ENCODE measurements at places on chromosomes 3 and 15.

- DNase-seq = no peak
Observed at GRCh38 chr3:180282386-180282785, 245.6 kb upstream of the PEX5L start.

GRCh38 chr15:69081310-69082004 is 67.0 kb downstream of the NOX5 start:
- DNase-seq = peak; percentile 23

DNA sequence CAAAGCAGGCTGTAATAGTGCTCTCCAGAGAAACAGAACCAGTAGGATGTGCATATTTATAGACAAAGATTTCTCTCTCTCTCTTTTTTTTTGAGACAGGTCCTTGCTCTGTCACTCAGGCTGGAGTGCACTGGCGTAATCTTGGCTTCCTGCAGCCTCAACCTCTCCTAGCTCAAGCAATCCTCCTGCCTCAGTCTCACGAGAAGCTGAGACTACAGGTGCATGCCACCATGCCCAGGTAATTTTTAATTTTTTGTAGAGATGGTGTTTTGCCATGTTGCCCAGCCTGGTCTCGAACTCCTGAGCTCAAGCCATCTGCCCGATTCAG is 67.1 kb upstream of the CHD2 start:
- no peak for DNase-seq

DNA sequence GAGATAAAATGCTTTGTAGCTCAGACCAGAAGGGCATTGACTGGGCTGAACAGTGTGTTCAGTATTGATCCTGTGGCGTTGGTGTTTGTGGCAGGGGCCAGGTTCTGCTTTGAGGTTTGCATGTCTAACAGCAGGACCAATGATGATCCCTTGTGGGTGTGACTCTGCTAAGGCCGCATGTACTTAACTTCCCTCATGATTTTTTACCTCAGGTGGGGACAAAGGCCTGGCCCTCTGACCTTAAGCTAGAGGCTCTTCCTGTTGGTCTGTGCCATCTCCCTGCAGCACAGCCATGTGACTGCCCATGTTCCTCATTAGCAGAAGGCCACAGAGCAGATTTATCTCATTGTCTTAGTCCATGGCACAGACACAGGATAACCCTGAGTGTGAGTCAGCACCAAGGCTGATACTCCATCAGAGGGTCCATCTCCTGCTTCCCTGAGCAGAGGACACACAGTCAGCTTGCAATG is 34.3 kb upstream of the BSN start:
- DNase-seq = no peak

- DNase-seq = no peak
Observed at GRCh38 chr3:131896285-131896684, 138.5 kb downstream of the CPNE4 start.

GRCh38 chr3:52683611-52684010 is 2.1 kb downstream of the PBRM1 start:
- no peak for DNase-seq

DNA sequence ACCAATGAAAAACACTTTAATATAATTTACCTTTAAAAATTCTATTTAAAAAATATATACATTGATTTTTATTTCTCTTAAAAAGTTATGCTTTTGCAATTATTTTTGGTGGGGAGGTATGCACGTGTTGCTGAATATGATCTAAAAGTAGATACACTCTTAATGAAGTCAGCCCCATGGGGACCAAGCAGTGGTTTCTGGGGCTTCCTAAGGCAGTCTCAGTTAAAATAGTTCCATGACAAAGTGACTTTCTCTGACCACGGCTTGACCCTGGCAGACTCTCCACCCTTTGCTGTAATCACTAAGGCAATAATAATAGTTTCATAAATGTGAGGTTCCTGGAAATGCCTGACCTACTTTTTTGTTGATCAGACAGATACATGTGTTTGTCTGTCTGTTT is 50.4 kb downstream of the CCR4 start:
- DNase-seq = no peak

- no peak for DNase-seq
Observed at GRCh38 chr15:77674327-77674726, 41.6 kb upstream of the LINGO1 start.

DNA sequence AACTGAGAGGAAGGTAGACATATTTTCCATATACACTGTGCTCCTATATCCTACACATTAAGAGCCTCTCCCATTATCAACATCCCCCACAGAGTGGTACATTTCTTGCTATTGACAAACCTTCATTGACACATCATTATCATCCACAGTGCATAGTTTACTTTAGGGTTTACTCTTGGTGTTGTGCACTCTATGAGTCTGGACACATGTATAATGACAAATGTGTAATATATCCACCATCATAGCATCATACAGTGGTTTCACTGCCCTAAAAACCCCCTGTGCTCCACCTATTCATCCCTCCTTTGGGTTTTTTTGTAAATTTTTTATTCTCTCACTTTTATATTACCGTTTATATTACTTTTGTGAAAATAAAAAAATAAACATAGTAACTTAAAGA is 22.2 kb upstream of the CLDN18 start:
- no peak for DNase-seq

DNA sequence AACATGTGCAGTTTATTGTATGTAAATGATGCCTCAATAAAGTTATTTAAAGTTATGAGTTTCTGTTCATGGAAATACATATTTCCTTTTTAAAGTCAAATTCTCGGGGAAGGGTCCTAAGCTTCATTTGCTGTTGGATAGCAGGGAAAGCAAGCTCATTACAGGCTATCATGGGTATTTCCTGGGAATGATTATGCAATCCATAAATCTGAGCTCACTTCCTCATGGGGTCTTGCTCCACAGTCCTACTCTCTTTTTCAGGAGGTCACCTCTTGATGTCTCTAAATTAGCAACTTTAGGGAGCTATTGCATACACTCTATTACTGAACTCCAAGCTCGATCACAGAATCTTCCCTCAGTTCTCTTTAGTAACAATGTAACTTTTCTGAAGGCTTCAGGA is 69.9 kb upstream of the TP63 start:
- no peak for DNase-seq

GRCh38 chr15:60591496-60592370 is 112.8 kb upstream of the ICE2 start:
- peak; percentile 53 for DNase-seq

- DNase-seq = no peak
Observed at GRCh38 chr3:195259154-195259474, 11.8 kb downstream of the XXYLT1 start.

GRCh38 chr3:26108846-26109489 is 319.1 kb downstream of the OXSM start:
- no peak for DNase-seq

GRCh38 chr3:49273825-49274532 is 3.1 kb downstream of the C3orf62 start:
- DNase-seq = no peak

GRCh38 chr3:133570139-133570936 is 3.1 kb upstream of the CDV3 start:
- peak; percentile 88 for DNase-seq

- DNase-seq = no peak
Observed at GRCh38 chr3:17315897-17316296, 426.5 kb downstream of the TBC1D5 start.

DNA sequence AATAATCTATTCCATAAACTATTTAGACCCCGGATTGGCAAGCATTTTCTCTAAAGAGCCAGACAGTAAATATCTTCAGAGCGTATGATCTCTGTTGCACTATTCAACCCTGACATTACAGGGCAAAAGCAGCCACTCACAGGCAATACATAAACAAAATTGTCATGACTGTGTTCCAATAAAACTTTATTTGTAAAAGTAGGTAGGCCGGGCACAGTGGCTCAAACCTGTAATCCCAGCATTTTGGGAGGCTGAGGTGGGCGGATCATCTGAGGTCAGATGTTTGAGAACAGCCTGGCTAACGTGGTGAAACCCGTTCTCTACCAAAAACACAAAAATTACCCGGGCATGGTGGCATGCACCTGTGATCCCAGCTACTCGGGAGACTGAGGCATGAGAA is 66.5 kb downstream of the ADAMTS9 start:
- no peak for DNase-seq

DNA sequence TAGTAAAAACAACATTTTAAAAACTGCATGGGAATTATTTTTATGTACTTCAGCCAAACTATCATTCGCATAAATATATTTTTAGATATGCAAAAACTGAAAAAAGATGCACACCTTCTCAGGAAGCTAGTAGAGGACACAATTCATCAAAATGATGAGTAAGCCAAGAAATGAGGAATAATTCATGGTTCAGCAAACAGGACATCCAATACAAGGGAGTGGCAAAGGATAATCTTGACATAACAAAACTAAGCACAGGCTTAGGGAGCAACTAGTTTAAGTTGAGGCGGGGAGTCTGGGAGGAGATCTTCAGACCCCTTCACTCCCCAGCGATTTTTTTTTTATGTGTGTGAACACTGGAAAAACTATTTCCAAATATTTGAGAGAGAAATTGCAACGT is 93.7 kb downstream of the ZNF280D start:
- no peak for DNase-seq

DNA sequence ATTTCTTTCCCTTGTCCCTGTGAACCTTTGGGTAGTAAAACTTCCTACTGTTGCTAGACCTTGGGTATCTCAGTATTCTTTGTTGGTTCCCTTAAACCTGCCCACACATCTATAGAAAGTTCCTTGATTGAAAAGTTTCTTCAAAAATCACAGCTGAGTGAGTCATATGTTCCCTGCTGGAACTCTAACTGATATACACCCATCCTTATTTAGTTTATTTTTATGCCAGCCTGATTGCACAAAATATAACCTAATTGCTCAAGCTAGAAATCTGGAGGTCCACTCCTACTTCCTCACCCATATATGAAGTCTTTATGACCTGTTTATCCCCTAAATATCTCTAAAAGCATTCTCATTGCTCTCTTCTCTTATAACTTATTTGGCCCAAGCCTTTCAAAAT is 13.7 kb upstream of the GJD2 start:
- no peak for DNase-seq

DNA sequence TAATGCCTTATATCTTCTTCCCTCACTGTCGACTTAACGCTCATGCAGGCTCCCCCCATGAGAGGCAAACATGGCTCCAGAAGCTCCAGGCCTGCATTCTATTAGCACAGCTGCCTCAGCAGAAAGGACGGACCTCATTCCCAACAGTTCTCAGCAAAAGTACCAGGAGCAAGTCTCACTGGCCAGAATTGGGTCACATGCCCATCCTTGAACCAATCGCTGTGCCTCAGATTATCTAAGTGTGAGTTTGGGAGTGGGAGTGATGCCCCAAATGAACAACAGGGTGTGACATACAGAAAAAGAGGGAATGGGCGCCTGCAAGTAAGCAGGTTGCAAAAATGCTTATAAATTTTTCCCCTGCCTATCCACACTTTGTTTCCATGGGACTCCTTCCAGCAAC is 4.3 kb upstream of the RAD18 start:
- DNase-seq = no peak

DNA sequence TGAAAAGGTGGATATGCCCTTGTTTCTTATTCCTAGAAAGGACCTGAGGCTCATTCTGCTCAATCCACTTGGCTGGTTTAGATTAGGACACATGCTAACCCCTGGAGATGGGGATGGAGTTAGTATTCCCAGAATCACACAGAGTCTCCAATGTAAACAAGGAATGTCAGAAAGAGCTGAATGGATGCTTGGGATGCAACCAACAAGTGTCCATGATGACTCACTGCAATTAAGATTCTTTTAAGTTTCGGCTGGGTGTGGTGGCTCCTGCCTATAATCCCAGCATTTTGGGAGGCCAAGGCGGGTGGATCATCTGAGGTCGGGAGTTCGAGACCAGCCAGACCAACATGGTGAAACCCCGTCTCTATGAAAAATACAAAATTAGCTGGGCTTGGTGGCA is 315.5 kb upstream of the AZI2 start:
- no peak for DNase-seq

DNA sequence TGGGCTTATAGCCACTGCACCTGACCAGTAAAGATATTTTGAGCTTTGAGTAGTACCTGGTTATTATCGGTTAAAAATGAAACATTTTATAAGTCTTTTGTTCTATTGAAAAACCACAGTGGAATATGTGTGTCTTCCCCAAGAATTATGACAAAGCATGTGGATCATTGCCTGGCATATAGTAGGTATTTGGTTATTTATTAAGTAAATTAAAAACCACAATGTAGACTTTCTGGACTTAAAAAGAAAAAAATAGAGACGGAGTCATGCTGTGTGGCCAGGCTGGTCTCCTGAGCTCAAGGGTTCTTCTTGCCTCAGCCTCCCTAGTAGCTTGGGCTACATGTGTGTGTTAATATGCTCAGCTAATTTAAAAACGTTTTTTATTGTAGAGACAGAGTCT is 43.5 kb downstream of the UBE2E2 start:
- DNase-seq = no peak

DNA sequence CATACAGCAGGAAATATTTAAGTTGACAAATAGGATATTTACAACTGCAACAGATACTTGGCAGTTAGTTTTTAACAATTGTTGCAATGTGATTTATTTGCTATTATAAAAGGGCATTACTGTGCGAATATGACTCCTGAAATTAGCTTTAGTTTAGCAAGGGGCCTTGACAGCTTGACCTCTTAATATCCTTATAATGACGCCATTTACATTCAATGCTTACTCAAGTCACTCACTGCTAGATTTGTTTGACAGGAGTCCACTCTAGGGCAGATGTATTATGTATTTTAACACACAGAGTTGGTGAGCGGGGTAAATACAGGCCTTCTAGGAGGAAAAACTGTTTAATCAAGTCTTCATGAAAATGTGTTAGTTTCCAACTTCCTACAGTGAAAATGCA is 58.1 kb upstream of the C15orf61 start:
- no peak for DNase-seq

DNA sequence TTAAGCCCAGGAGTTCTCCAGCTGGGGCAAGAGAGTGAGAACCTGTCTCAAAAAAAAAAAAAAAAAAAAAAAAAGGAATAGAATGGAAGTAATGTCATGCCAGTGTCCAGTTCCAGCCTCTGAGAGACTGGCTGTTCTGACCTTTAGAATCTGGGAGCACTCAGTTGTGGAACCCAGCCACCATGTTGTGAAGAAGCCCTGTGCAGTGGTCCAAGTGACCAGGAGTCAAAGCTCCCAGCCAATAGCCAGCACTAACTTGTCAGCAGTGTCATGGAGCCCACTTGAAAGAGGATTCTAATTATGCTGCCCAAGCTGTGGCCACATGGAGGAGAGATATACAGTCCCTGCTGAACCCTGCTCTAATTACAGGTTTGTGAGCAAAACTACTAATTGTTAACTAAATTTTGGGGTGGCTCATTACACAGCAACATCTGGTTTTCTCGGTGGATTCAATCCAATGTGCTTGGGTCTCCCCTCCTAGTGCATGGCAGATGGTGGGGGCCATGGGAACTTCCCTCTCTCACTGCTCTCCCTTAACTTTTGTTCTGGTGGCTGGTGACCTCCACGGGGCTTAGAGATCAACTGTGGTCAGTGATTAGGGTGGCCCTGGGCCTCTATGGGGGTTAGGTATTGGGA is 55.5 kb downstream of the CLEC3B start:
- DNase-seq = no peak
